Neural progenitor cell (in vitro differentiated cells): ENCODE measurements at places on chromosomes 2 and 18. TPM values are rescaled to one million over a fixed set of nuclear protein-coding genes. Genes with fewer than 3 reads are reported as not detected.

Gene CIB4
- total RNA-seq: not detected in 2 replicates

Gene ERICH2
- 0.43 and 2.7 TPM in 2 replicates for total RNA-seq

Gene EMILIN2
- total RNA-seq: 2.2 and 10.7 TPM in 2 replicates

Gene FAM124B
- 0.15 TPM in 1 of 2 replicates, not detected in the other for total RNA-seq

Gene THADA
- total RNA-seq: 20.5 and 29.3 TPM in 2 replicates

Gene ZNF512
- total RNA-seq: 96.1 and 106 TPM in 2 replicates

Gene LRATD1
- 1.9 and 2.9 TPM in 2 replicates for total RNA-seq

Gene KCNJ3
- total RNA-seq: 0.26 and 0.77 TPM in 2 replicates

Gene SPRED2
- 11.6 and 13.5 TPM in 2 replicates for total RNA-seq

GRCh38 chr2:219218732-219219701 lies at the start of gene ABCB6:
ABCB6 (minus strand) TSS chr2:219218958; CDS start chr2:219218673, 285 bp downstream.
- DNase-seq: peak; percentile 91
- no peaks in the 10 kb centered on the region for H3K36me3 ChIP-seq
- peak within 1 kb of the TSS; percentile 47 for H3K4me3 ChIP-seq
- H3K4me1 ChIP-seq: peaks cover 4% of the 10 kb centered on the region
- H3K27ac ChIP-seq: no peak within 1 kb of the TSS

DNA sequence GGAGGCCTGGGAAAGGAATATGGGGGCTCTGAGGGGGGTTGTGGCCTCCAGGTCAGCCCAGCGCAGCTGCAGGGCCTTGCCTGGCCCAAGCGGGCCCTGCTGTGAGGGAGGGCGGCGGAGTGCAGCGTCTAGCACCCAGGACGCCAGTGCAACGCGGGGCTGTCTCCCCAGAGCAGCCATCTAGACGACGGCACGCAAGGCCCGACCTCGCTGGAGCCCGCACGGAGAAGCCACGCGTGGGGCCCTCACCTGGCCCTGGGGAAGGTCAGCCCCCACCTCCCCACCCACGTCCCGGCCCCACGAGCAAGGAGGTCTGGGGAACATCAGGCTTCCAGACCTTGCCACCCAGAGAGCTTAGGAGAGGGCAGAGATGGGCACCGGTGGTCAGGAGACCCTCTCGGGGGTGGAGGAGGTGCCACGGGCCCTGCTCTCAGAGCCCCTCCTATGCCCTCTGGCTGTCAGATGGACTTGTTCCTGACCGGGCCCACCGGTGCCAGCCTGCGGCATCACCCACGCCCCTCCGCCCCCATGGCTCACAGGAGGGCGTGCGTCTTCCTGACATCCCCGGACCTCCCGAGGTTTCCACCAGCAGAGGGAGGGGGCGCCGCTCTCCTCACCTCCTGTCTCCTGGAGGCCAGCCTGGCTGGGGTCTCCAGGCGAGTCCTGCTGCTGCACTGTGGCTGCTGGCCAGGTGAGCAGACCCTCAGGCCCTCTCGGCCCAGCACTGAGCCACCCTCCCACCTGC lies 17.0 kb downstream of the GPR35 start:
- H3K27ac ChIP-seq: no peak overlapping the region
- peaks cover 29% of the 10 kb centered on the region for H3K27me3 ChIP-seq
- H3K36me3 ChIP-seq: no peaks in the 10 kb centered on the region
- no peak overlapping the region for H3K4me3 ChIP-seq

DNA sequence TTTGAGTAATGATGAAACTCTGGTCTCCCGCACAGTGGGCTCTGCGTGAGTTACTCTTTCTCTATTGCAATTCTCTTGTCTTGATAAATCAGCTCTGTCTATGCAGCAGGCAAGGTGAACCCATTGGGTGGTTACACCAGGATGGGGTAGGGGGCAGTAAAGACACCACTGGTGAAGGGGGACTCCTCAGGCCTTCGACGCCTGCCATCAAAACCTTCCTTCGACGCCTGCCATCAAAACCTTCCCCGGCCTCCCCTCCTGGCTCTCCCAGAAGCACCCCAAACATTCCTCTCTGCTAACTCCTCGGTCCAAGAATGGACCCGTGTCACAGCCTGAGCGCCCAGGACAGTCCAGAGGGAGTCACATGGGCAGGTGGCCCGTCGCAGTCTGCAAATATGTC lies 4.8 kb upstream of the STARD7 start:
- no peaks in the 10 kb centered on the region for H3K27me3 ChIP-seq
- H3K4me1 ChIP-seq: no peaks in the 10 kb centered on the region
- H3K36me3 ChIP-seq: no peaks in the 10 kb centered on the region
- H3K4me3 ChIP-seq: no peak overlapping the region

- H3K27me3 ChIP-seq: no peaks in the 10 kb centered on the region
- H3K4me3 ChIP-seq: no peak overlapping the region
- no peak overlapping the region for H3K27ac ChIP-seq
- no peaks in the 10 kb centered on the region for H3K36me3 ChIP-seq
- no peak for DNase-seq
Measured at GRCh38 chr2:103005393-103005792, 243.6 kb downstream of the TMEM182 start.

DNA sequence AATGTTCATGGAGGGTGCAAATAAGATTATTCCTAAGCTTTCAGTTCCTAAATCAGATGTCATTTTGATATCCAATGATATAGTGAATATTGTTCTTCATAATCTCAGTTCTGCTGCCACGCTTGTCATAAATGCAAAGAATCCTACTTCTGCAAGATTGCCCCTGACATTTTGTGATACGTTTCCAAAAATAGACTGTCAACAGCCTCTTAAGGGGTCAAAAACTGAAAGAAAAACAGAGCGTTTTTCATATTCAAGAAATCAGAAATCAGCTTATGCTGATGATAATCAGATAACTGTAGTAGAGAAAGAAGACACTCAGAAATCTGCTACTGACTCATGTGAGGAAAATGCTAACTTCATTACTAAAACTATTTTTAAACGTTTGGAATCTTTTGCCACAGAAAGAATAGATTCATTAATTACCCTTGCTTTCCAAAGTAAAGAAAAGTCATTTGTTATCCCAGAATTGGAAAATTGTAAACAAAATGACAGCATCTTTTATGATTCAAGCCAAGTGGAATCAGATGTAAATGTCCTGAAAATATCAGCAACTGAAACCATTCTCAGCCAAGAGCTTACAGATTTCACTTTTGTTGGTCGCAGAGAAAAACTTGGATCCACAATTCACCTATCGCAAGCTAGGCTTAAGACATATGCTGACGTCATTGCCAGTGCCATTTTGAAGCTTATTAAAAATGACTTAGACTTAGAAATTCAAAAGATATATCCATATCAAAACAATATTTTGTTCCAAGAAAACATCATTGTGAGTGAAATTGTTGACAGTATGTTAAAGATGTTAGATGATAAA lies 55.1 kb downstream of the FSIP2 start:
- H3K27ac ChIP-seq: no peak overlapping the region
- DNase-seq: no peak
- H3K36me3 ChIP-seq: peaks cover 4% of the 10 kb centered on the region
- H3K4me3 ChIP-seq: no peak overlapping the region
- H3K4me1 ChIP-seq: no peaks in the 10 kb centered on the region
- no peaks in the 10 kb centered on the region for H3K27me3 ChIP-seq

GRCh38 chr18:44358402-44358801 lies 322.3 kb upstream of the SETBP1 start:
- no peaks in the 10 kb centered on the region for H3K27me3 ChIP-seq
- no peak for DNase-seq
- no peak overlapping the region for H3K4me3 ChIP-seq
- no peaks in the 10 kb centered on the region for H3K36me3 ChIP-seq
- H3K27ac ChIP-seq: no peak overlapping the region

DNA sequence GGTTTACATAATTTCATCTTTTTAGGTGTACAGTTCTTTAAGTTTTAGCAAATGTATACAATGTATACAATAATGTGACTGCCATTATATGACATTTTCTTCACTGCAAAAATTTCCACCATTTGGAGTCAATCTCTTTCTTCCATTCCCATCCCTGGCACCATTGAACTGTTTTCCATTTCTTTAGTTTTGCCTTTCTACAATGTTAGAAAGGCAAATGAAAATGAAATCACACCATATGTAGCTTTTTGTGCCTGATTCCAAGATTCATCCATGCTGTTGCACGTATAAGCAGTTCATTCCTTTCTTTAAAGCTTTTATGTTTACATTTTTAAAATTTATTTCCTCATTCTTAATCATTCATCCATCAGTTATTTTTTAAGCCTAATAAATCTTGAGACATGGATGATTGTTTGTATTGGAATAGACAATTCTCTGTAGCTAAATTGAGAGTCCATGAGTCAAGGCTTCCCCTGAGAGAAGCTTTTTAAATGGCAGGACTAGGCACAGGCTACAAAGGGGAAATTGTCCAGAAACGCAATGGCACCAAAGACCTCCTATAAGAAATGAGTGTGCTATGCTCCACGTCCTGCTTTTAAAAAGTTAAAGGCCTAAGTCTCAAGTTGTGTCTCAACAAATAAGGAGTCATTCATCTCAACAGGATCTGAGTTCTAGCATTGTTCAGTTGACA lies 8.7 kb upstream of the COL5A2 start:
- H3K27me3 ChIP-seq: no peaks in the 10 kb centered on the region
- H3K36me3 ChIP-seq: no peaks in the 10 kb centered on the region
- no peak overlapping the region for H3K4me3 ChIP-seq
- no peaks in the 10 kb centered on the region for H3K4me1 ChIP-seq

DNA sequence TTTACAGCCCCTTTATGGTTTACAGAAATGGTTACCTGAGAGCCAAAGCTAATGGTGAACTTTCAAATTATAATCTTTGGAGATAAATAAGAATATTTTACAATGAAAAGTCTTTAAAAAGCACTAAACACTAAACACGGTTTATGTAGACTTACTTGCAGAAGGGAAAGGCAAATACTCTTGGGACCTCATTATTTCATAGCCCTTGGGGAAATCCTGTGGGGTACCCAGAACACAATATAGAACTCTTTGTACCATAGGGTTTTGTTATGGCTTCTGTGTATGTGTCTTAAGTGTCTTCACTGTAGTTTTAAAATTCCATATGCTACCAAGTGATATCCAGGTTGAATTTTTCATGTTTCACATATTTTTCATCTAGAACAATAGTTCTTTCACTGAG lies 90.6 kb downstream of the KCNH7 start:
- no peaks in the 10 kb centered on the region for H3K4me1 ChIP-seq
- H3K4me3 ChIP-seq: no peak overlapping the region
- H3K27me3 ChIP-seq: no peaks in the 10 kb centered on the region
- H3K27ac ChIP-seq: no peak overlapping the region
- DNase-seq: no peak

DNA sequence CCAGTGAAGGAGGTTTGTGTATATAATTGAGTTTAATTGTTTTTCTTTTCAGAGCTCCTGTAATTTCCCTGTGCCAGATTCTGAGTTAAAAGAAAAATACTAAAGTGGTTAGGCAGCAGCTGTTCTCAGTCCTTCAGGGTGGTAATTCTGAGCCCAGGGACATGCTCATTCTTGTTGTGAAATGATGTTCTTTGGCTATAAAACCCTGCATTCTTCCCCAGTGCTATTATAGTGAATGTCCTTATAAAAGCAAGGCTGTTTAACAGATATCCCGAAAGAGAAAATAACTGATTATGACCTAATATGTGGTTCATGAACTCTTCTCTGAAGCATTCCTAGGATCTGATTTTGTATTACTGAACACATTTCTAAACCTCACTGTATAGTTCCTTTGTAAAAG lies 34.0 kb downstream of the ADAM23 start:
- H3K36me3 ChIP-seq: no peaks in the 10 kb centered on the region
- H3K27me3 ChIP-seq: no peaks in the 10 kb centered on the region
- no peaks in the 10 kb centered on the region for H3K4me1 ChIP-seq
- DNase-seq: no peak
- H3K27ac ChIP-seq: no peak overlapping the region

DNA sequence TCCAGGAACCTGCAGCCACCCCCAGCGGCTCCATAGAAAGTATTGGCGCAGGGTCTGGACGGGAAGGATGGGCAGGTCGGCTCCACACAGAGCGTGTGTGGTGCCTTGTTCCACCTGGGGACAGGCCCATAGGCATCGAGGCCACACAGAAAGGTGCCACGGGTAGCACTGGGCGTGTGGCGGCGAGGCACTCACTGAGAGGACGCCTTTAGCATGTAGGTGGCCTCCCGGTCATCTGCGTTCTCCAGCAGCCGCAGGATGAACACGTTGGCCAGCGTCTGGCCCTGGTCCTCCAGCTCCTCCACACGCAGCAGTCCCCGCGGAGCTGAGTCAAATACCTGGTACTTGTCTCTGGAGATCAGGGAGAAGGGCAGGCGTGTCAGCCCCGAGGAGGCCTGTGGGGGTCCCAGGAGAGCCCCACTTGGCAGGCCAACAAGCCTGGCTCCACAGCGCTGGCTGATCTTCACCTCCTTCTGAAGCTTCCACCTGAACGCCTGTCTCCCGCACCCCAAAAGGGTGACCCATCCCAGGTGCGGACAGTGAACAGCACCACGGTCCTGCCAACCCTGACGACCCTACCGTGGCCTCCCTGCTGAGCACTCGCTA lies 13.2 kb downstream of the SNORC start:
- no peak overlapping the region for H3K4me3 ChIP-seq
- H3K36me3 ChIP-seq: no peaks in the 10 kb centered on the region
- peaks cover 8% of the 10 kb centered on the region for H3K27me3 ChIP-seq
- no peak overlapping the region for H3K27ac ChIP-seq

DNA sequence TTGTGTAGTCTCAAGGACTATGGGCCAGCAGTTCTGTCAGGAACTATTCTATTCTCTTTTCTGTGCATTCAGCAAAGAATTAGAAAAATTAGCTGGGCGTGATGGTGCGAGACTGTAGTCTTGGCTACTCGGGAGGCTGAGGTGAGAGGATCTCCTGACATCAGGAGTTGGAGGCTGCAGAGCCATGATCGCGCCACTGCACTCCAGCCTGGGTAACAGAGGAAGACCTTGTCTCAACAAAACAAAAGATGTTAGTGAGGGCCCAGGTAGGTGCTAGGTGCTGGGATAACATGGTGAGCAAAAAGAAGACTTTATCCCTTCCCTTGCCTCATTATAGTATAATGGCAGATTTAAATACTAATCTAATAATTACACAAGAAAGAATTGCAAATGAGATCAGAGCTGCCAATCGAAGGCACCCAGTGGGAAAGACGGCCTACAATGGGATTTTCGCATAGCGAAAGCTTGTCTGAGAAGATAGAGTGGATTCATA lies 447 bp upstream of the MRPL19 start:
- peak overlapping the region; percentile 87 for H3K4me3 ChIP-seq
- no peaks in the 10 kb centered on the region for H3K27me3 ChIP-seq
- no peak overlapping the region for H3K27ac ChIP-seq
- peaks cover 13% of the 10 kb centered on the region for H3K36me3 ChIP-seq
- DNase-seq: no peak

- peak overlapping the region; percentile 26 for H3K4me3 ChIP-seq
- no peaks in the 10 kb centered on the region for H3K36me3 ChIP-seq
- H3K4me1 ChIP-seq: peaks cover 33% of the 10 kb centered on the region
- no peaks in the 10 kb centered on the region for H3K27me3 ChIP-seq
Measured at GRCh38 chr2:24410976-24411375, 50.6 kb upstream of the ITSN2 start.

GRCh38 chr2:148981324-148981723 lies 57.2 kb upstream of the LYPD6B start:
- H3K4me3 ChIP-seq: no peak overlapping the region
- H3K4me1 ChIP-seq: peaks cover 26% of the 10 kb centered on the region
- DNase-seq: no peak
- no peaks in the 10 kb centered on the region for H3K27me3 ChIP-seq
- H3K27ac ChIP-seq: no peak overlapping the region

GRCh38 chr2:10579876-10580514 lies 109.8 kb downstream of the NOL10 start:
- peak; percentile 68 for DNase-seq
- H3K27ac ChIP-seq: peak overlapping the region; percentile 11
- H3K4me1 ChIP-seq: peaks cover 28% of the 10 kb centered on the region
- no peaks in the 10 kb centered on the region for H3K27me3 ChIP-seq
- H3K36me3 ChIP-seq: peaks cover 4% of the 10 kb centered on the region
- no peak overlapping the region for H3K4me3 ChIP-seq

- H3K27ac ChIP-seq: no peak overlapping the region
- no peaks in the 10 kb centered on the region for H3K27me3 ChIP-seq
- no peak for DNase-seq
- H3K4me3 ChIP-seq: no peak overlapping the region
- peaks cover 2% of the 10 kb centered on the region for H3K4me1 ChIP-seq
Measured at GRCh38 chr2:239460780-239461179, 60.0 kb upstream of the HDAC4 start.
